ENCODE measurements at places on chromosomes 1 and 21. TPM values are rescaled to one million over a fixed set of nuclear protein-coding genes. Genes with fewer than 3 reads are reported as not detected.

- DNase-seq: peak; percentile 88
Observed at GRCh38 chr1:179591592-179592580, at the start of gene TDRD5. TDRD5 (plus strand) TSS chr1:179591832; CDS start chr1:179592616, 784 bp downstream.

GRCh38 chr1:182723200-182723599 lies 38.8 kb upstream of the RGS8 start:
- DNase-seq: no peak

PRAMEF13 gene
- not detected for total RNA-seq

CAMK1G gene
- total RNA-seq: 2.8 TPM

DNA sequence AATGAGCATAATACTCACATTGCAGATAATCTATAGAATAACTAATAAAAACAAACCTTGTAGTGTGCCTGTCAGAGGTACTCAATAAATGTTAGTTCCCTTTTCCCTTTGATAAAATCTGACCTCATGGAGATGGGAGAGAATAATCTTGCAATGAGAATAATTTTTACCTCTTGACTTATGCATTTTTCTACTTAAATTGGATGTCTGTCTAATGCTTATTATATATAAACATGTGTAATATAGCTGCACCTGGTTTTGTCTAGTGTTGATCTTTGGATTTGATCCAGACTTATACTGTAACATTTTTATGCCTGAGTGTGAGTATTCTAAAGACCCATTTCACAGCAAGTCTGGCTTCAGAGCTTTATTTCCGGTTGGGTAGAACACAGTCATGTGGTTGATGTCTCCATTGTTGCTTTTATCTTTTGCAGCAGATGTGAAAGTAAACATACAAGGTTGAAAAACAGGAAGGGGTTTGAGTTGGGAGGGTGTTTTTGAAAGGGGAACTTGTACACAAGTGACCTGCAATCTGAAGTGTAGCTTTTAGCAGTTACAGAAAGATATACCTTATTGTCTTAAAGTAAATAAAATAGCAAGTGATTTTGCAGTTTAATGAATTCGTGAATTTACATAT lies 12.4 kb downstream of the EPB41 start:
- DNase-seq: peak; percentile 16

CELA3A gene
- not detected for total RNA-seq

RHCE gene
- 0.17 TPM for total RNA-seq

FCRL2 gene
- not detected for total RNA-seq

GRCh38 chr1:69511426-69512192 lies 56.1 kb upstream of the LRRC7 start:
- no peak for DNase-seq

DNA sequence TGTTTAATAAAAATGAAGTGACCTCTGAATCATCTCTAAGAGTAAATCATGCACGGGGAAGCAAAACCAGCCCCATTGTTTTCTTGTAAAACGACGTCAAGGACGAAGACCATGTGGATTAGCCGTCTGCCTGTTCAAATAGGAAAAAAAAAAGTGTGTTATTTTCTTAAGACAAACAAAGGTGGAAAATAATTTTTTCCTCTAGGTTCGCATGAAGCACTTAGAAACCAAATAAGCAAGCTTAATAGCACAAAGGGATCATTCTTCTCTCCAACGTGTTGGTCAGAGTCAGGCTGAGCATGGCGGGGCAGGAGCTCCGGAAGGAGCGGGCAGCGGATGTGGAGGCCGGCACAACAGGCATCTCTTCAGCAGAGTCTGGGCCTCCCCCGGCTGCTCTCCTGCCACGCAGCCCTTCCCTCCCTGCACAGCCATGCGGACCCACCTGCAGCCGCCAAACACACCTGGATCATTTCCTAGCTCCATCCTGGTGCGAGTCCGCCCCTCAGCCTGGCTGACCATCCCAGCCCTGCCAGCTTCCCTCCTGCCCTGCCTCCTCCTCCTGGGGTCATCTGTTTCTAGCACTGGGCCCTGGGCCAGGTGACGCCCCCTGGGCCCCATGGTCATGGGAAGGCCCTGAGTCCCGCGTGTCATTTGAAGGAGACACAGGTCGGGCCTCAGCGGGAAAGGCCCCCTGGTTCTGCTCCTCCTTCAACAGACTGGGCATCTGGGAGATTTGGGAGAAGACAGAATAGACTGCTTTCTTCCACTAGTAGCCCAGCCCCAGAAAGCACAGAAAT lies 40.2 kb downstream of the MX1 start:
- no peak for DNase-seq

- no peak for DNase-seq
Observed at GRCh38 chr21:44714905-44715304, 3.5 kb upstream of the TSPEAR start.

GRCh38 chr1:39098546-39099250 lies 72.5 kb downstream of the NDUFS5 start:
- DNase-seq: peak; percentile 99

PLA2G4A gene
- 3.8 TPM for total RNA-seq

DMBX1 gene
- not detected for total RNA-seq

- no peak for DNase-seq
Observed at GRCh38 chr1:88466899-88467580, 217.0 kb upstream of the PKN2 start.

DNA sequence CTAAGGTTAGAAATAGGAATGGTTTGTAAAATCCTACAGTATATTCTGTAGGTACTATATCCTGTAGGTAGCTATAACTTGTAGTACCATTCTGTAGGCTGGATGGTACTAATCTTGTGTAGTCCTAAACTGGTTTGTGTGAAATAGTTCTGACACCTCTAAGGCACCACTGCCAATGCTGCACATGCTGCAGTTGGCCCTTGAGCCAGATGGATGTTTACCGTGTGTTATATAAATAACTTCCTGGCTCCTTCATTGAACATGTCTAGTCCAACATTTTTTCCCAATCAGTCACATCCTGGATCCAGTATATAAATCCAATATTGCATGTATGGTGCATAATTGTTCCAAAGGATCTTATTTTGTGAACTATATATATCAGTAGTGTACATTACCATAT lies 89.5 kb upstream of the GNG4 start:
- no peak for DNase-seq

- DNase-seq: no peak
Observed at GRCh38 chr21:21434944-21435343, 436.7 kb downstream of the NCAM2 start.

GRCh38 chr1:67573311-67573872 lies 111.6 kb upstream of the GADD45A start:
- DNase-seq: no peak

AUNIP gene
- 24.1 TPM for total RNA-seq

OR2L5 gene
- total RNA-seq: not detected
